ENCODE measurements at places on chromosomes 2 and 18. TPM values are rescaled to one million over a fixed set of nuclear protein-coding genes. Genes with fewer than 3 reads are reported as not detected.

Gene MAPK4
- not detected for polyA plus RNA-seq

- DNase-seq, result no peak
Measured at GRCh38 chr18:35215026-35215425, 25.8 kb upstream of the ZNF397 start.

Gene OSR1
- polyA plus RNA-seq, result 21.1 TPM

Gene SLC1A4
- 27.4 TPM for polyA plus RNA-seq

- peak; percentile 46 for DNase-seq
Measured at GRCh38 chr2:45770811-45771210, 119.3 kb downstream of the PRKCE start.

DNA sequence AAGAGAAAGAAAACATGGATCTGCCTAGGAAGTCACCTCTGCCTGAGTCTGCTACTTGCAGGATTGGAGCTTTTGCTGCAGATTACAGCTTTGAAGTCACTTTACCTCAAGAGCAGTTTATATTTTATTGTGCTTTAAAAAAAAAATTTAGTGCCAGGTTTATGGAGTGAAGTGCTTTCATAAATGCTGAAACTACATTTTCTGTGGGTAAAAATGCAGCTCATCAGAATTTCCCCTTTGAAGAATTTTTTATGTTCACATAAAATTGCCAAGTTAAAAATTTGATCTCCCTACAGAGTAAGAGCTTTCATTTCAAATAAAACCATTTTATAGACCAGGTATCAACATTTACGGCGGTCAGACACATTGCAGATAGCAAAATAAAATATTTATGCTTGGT is 25.2 kb downstream of the BCL2L11 start:
- no peak for DNase-seq

- no peak for DNase-seq
Measured at GRCh38 chr2:119338826-119339561, 27.6 kb downstream of the C2orf76 start.

- DNase-seq, result no peak
Measured at GRCh38 chr2:177129610-177130009, 83.0 kb upstream of the HNRNPA3 start.

Gene LYPD6B
- 11.5 TPM for polyA plus RNA-seq

DNA sequence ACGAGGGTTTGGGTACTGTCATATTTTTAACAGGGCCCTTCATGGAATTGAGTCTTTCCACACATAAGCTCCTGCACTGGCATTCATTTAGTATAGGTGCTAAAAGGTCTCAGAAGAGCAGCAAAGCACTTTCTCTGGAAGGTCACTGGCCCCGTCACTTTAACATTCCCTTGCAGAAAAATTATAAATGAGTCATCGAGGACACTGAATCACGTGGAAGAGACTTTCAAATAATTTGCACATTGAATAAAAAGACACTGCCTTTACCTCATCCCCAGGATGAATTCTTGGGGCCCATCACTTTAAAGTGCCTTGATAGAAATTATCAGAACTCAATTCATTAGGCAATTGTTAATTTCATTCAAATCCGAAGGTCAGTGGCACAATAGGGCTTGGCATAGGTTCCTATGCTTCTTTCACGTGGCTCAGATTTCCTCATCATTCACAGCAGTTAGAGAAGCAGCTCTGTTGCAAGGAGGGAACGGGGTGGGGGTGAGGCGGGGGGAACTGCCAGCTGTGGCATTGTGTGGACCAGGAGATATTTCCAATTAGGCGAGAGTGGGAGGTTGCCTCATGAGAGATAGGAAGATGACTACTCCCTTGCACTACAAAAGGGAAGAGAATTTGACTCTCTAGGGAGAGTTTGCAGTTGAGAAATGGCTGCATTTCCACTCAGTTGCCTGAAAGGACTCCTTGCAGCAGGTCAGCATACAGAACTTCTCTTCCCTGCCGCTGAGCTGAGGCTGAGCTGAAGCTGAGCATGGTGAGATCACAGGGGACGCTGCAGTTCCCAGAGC is 86.3 kb upstream of the NPAS2 start:
- peak; percentile 89 for DNase-seq

- peak; percentile 39 for DNase-seq
Measured at GRCh38 chr2:10265329-10266132, 37.2 kb upstream of the HPCAL1 start.

Gene TGFA
- polyA plus RNA-seq, result 9.7 TPM

DNA sequence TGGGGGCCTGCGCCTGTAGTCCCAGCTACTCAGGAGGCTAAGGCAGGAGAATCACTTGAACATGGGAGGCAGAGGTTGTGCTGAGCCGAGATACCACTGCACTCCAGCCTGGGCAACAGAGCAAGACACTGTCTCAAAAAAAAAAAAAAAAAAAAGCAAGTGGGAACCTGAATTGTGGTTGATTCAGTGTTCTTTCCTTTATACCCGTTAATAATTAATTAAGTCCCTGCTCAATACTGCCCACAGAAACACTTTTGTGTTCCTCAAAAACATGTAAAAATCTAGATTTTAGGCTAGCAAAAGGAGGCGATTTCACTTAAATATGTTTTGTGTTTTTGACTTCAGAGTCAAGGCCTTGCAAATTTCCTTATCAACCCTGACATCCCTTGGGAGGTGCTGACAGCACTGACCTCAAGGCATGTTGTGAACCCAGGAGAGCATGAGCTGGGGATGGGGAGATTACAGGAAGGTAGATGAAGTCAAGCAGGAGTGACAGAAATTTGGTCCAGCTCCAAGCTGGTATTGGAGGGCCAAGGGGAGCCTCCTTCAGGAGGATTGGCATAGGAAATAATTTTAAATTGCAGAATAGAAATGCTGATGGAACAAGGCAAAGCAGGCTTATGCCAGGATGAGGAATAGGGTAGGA is 89.0 kb upstream of the PNPT1 start:
- DNase-seq, result no peak

GRCh38 chr18:7908681-7909299 is 341.7 kb downstream of the PTPRM start:
- no peak for DNase-seq

Gene STON1
- 3.0 TPM for polyA plus RNA-seq

DNA sequence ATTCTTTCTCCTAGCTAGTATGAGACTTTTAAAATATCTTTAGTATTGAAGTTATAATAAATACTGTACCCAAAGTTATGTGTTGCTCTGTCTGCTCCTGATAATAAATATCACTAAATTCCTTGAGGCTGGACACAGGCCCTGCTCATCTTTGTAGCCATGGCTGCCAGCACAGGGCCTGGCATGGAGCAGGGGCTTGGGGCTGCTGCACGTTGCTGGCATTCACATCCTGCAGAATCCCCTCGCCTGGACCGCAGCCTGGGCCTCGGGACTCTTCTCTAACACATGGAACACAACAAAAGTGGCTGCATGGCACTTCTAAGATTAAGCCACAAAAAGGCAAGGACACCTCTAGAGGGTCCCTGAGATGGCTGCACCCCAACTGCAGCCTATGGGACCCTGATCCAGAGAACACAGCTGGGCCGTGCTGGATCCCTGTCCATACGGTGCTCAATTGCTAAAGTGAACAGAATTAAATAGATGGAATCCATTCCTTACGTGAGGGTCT is 477.5 kb upstream of the MYT1L start:
- no peak for DNase-seq

Gene PLEKHM3
- polyA plus RNA-seq, result 3.5 TPM

Gene AMER3
- polyA plus RNA-seq, result not detected
